Activated effector memory CD4-positive, alpha-beta T cell treated with anti-CD3 and anti-CD28 coated beads, Interleukin-2, amount 50 U/mL, for 16 hours (primary cell): ENCODE measurements at places on chromosomes 2 and 18.

- peak; percentile 62 for DNase-seq
These were observed 288.2 kb downstream of the IKZF2 start for GRCh38 chr2:212863185-212863588.

- no peak for DNase-seq
These were observed 426.9 kb downstream of the CDH2 start for GRCh38 chr18:27750014-27750413.

- DNase-seq, result no peak
These were observed 61.3 kb downstream of the SP110 start for GRCh38 chr2:230158468-230158867.

DNA sequence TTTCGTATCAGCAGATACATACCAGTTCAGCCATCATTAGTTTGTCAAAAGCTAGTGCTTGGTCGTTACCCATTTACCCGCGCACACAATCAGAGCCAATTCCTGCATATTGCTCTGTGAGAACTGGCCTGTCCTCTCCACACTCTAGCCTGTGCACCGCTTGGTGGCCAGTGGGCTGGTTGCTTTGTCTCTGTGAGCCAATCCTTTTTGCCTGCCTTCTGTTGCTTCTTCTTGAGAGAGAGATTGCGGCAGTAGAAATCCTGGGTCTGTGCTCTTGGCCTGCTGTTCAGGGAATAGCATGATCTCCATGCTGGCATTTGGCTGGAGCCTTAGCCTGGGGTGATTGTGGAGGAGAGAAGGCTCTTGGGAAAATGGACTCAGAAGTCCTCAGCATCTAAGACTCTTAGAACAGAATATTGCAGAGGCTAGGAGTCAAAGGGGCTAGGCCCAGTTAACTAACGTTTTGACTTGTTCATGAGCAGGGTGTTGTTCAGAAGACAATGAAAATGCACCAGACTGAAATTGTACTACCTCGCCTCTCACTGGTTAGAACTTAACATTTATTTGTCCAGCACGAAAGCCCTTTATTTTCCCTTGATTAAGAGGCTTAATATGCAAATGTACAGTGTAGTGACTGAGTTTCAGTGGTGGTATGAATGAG lies 37.1 kb downstream of the MAP4K4 start:
- no peak for DNase-seq
